Pulmonary artery endothelial cell (primary cell): ENCODE measurements at places on chromosomes 2 and 18. TPM values are rescaled to one million over a fixed set of nuclear protein-coding genes. Genes with fewer than 3 reads are reported as not detected.

DNA sequence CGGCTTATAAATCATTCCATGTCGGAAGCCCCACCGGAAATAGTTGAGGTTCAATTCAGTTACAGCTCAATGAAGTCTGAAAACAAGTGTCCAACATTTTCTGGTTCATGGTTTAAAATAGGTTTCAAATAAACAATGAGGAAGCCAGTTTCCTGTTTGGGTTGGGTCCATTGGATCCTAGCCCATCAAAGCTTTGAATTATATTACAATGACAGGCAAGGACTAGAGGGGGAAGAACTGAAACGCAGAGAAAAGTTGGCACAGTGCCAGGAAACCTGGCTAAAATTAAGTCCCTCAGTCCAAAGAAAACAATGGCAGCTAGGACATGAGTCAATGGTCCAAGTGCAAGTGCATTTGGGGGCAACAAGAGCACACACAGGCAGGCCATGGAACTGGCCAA lies 32.0 kb downstream of the SLC14A1 start:
- DNase-seq = peak; percentile 93

- no peak for DNase-seq
These were observed 569.9 kb upstream of the LINC00305 start for GRCh38 chr18:64718808-64719207.

DNA sequence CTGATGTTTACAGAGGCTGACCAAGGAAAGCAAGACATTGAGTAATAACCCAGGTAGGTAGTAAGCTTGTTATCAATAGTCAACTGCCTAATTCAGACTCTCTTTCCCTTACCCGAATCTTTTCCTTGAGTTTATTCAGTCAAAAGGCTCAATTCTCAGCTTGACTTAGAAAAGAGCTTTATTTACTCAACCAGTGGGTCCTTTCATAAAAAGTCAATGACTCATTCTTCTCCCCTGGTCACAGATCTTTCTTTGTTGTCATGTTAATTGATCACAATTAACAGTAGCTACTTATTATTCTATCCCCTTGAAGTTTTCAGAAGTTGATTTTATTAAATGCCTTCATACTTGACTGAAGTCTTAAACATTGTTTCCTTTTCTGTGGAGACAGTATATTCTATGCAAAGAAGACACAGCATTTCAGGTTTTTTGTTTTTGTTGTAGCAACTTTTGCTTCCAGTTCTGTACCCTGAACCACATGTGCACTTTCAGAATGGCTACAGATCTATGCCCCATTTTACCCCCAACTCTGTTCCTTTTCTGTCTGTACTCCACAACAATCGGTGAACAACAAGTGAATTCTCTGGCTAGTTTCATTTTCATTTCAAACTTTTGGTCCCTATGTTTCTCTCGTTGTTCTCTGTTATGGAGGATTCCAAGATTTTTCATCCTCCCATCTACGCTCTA lies 428.3 kb downstream of the NCKAP5 start:
- no peak for DNase-seq

DNA sequence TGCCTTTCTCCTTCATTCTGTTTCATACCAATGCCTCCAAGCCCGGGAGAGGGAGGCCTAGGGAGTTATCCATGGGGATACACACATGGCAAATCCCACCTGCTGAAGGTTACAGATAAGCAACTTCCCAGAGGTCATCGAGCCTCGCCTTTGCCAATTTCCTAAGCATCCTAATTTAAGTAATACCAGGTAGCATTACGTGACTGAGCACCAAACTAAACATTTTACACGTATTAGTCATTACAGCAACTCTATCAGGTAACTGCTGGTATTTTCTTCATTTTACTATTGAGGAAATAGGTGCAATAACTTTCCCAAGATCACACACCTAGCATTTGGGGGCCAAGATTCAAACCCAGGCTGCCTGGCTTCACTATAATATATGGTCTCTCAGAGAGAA lies 30.1 kb upstream of the BZW1 start:
- DNase-seq = no peak

GRCh38 chr2:200380833-200381542 lies 74.5 kb downstream of the SPATS2L start:
- no peak for DNase-seq

DNA sequence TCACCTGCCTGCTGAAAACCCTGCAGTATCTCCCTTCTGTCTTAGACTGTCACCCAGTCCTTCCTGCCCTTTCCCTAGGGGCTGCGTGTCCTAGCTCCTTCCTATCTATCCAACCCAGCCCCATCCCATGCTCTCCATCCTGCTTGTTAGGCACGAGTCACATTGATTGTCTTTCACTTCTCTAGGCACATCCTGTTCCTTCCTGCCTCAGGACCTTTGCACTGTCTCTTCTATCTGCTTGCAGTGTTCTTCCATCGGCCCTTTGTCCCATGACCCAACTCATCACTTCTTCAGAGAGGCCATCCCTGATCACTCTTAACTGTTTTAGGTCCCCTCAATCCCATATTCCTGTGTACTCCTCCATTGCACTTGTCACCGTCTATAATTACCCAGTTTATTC lies 50.4 kb downstream of the MERTK start:
- DNase-seq = no peak

Gene KCNF1
- 0.04 and 0.20 TPM in 2 replicates for total RNA-seq

Gene ZDBF2
- 9.0 and 12.1 TPM in 2 replicates for total RNA-seq
